Stimulated activated CD4-positive, alpha-beta T cell treated with anti-CD3 and anti-CD28 coated beads, Interleukin-4, amount 100 ng/mL, for 24 hours (primary cell): ENCODE measurements at places on chromosomes 16 and 17.

DNA sequence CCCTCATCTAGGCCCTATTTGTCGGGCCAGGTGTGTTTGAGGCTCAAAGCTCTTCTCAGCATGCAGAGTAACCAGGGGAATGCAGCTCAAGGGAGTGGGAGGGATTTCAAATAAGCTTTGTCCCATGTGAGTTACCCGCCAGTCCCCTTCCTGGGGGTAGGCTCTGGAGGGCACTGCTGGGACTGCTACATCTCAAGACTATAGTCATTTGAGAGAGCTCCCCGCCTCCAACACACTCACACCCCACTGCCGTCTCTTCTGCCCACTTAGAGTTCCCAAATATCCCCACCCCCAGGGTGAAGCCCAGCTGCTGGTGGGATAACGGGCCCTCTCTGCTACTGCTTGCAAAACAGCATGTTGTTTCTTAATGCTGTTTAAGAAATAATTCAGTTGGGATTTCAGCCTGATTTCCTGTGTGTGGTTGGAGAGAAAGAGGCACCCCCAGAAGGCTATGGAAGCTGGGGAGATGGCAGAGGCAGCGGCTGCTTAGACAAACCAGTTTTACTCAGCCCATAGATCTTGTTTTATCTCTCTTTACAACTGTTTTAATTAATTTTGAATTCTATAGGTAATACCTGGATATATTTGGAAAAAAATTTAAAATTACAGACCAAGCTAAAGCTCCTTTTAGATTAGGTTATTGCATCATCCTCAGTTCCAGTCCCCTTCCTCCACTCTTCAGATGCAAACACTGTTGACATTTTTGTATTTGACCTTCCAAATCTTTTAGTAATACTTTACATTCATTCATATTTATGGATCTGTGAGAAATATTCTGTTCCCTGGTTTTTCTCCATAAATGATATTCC, 4.1 kb upstream of the MPO start:
- DNase-seq: no peak

- DNase-seq: no peak
Measured at GRCh38 chr17:20008242-20009051, 712 bp upstream of the SPECC1 start.

DNA sequence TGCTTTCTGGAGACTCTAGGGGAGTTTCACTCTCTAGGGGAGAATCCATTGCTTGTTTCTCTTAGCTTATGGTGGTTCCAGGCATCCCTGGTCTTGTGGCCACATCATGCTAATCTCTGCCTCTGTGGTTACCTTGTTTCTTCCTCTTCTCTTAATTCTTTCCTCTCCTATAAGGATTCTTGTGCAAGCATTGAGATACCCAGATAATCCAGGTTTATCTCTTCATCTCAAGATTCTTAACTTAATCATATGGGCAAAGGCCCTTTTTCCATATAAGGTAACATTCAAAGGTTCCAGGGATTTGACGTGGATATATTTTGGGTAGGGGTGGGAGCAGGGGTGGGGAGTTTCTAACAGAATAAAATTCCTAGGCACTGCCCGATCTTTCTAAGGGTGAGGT, 32.6 kb downstream of the FAM20A start:
- no peak for DNase-seq

GRCh38 chr17:78272181-78272913, 40.9 kb downstream of the TMEM235 start:
- DNase-seq: peak; percentile 69

DNA sequence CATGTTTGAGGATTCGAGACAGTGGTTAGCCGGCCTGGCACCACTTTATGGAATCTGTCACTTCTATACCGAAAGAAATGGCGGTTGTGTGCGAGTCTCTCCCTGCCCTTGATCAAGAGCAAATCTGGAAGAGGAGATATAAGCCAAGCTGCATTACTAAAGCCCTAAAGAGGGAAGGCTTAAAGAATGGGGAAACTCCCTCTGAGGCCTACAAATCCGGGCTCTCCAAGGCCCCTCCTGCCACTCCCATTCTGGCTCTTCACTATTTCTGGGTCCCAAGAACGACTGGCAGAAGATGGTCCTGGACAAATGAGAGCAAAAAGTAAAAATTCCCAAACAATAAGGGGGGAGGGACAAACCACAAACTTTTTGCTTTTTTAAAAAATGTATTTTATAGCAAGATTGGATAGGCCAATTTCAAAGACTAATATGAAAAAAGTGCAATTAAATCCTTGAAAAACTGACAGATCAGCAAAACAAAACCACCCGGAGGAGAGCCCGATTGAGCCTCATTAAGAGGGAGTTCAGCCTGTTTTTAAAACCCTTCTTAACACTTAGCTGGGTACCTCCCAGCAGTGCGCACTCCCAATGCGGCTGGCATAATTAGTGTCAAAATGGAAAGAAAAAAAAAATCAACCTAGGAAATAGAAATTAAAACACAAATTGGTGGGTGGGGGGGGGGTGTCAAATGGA, 193.5 kb downstream of the ZFHX3 start:
- DNase-seq: no peak

- DNase-seq: no peak
Measured at GRCh38 chr16:8867932-8868415, 832 bp downstream of the CARHSP1 start.

GRCh38 chr17:27564463-27564862, 66.5 kb upstream of the LGALS9 start:
- DNase-seq: no peak

DNA sequence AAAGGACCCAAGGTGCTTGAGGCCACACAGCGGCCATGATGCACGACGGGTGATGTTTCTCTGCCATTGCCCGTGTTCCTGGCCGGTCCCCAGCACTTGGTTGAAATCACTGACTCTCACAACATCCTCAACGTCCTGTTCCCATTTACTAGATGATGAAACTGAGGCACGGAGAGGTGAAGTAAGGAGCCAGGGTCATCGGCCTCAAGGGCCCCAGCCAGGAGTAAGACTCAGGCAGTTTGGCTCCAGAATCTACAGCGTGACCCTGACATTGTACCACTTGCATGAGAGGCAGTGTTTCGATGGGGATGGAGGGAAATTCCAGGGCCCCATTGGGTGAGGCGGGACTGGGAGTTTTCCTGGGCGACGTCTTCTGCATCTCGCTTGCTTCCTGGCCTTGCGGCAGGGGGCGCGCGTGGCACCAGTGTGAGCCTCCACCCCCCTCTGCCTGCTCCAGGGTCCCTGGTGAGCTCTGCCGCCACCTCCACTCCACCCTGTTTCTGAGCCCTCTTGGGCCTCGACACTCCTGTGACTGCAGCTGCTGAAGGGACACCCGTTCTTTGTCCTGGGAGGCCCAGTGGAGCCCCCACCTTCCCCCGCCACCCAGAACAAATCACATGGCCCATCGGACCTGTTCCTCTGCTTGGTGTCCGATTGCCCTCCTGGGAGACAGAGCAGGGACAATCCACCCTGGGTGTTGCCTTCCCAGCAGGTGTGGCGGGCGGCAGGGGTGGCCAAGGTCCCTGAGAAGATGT, 133.0 kb upstream of the GSE1 start:
- no peak for DNase-seq

GRCh38 chr17:8001976-8002720, at the start of gene GUCY2D:
TSS of gene GUCY2D (plus strand) at chr17:8002615. CDS start at chr17:8003048, 433 bp downstream.
- DNase-seq: no peak

DNA sequence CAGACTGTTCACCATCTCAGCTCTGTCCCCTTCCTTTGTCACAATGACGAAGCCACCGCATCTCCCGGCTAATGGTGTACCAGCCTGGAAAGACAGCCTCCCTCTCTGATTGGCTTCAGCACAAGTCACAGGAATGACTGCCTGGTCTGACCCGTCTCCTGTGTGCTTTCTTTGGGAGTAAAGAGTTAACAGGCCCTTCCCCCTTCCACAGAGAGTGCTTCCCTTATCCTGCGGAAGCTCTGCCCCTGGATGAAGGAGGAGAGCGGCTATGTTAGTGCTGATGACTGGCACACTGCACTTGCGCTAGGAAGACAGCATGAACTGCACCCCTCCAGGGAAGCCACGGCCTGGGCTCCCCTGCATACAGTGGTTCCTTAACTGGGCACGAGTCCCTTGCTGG, 11.3 kb downstream of the USB1 start:
- no peak for DNase-seq

DNA sequence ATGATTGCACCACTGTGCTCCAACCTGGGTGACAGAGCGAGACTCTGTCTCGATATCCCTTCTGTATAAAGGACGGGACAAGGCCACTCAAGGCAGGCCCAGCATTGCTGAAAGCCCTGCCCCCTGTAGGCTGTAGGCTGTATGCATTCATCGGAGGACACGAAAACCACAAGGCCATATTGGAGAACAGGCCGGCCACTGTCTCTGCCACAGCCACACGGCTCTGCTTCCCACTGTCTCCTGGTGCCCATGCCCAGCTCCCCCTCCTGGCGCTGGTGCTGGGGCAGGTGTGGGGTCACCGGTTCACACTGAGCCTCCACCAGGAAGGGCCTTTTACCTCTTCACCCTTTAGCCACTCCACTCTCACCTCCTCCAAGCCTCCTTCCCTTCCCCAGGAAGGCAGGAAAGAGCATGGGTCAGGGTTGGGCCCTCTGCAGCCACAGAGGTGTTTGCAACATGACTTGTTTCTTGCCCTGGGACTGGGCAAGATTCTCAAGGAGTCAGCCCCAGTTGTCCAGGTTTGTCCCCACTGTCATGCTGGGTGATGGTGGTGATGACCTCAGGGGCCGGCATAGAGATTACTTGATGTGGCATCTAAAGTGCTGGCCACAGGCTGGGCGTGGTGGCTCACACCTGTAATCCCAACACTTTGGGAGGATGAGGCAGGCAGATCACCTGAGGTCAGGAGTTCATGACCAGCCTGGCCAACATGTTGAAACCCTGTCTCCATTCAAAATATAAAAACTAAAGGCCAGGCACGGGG, 5.3 kb upstream of the NTN3 start:
- DNase-seq: no peak

DNA sequence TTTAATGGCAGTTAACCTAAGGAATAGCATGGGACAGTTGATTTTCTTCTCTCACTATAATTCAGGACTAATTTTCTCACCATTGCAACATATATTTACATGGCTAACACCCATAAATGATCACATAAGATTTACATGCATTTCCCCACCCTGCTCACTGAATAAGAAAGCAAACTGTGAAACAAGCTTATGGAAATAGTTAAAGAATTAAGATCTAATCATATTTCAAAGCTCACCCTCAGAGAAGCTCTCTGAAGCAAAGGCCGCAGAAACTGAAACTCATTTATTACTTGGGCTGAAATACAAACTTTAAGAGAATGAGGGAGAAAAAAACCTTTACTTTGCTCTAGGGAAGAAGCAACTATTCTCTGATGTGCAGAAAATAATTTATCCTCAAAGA, 218.7 kb upstream of the AXIN2 start:
- no peak for DNase-seq

DNA sequence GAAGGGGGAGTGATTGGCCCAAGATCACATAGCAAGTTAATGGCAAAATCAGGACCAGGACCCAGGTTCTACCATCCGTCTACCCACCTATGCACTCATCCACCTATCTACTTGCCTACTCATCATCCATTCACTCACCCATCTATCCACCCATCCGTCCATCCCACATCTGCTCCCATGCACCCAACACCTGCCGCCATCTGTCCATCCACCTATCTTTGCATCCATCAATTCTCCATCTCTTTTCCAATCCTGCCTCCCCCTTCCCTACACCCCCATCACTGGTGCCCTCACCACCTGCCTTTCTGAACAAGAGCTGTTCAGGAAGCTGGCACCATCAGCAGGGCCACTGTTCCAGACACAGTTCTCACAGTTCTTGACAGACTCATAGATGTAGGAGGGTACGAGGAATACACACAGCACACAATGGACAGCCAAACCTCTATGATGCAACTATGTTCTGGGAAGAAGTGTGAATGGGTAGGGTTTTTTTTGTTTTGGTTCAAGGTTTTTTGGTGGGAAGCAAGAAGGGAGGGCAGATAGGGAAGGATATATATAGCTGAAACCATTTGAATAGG, 4.5 kb downstream of the SAMD14 start:
- DNase-seq: no peak

- DNase-seq: no peak
Measured at GRCh38 chr16:9763505-9763904, 418.7 kb downstream of the GRIN2A start.

DNA sequence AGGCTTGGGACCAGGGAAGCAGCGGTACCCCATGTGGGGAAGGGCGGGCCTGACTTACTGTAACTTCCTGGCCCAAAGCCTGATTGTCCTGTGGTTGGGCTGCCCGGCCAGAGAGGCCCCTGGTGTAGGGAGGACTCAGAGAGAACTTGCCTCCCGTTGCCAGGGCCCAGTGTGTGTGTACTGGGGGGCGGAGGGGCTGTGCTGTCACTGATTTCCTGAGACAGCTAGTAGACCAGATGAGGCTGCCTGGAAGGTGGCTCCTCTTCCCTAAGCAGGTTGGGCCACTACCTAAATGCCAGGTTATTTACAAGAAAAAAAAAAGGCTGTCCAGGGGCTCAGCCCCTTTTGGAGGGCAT, 16.7 kb downstream of the SOCS3 start:
- DNase-seq: no peak

DNA sequence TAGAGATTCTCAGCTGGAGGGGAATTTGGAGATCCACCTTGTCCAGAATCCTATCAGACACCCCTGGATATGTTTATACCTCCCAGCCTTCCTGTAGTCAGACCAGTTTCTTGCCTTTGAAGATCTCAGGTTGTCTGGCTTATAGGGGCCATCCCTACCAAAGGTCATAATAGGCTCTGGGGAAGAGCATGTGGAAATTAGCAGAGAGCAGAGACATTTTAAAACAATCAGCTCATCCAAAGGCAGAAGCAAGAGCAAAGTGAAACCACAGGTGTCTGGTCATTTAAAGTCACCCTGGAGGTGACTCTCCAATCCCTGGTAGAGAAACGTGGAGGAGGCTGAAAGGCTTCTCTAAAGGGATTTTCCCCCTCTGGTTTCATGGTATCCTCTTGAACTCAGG, 299.3 kb upstream of the EEF2KMT start:
- no peak for DNase-seq

DNA sequence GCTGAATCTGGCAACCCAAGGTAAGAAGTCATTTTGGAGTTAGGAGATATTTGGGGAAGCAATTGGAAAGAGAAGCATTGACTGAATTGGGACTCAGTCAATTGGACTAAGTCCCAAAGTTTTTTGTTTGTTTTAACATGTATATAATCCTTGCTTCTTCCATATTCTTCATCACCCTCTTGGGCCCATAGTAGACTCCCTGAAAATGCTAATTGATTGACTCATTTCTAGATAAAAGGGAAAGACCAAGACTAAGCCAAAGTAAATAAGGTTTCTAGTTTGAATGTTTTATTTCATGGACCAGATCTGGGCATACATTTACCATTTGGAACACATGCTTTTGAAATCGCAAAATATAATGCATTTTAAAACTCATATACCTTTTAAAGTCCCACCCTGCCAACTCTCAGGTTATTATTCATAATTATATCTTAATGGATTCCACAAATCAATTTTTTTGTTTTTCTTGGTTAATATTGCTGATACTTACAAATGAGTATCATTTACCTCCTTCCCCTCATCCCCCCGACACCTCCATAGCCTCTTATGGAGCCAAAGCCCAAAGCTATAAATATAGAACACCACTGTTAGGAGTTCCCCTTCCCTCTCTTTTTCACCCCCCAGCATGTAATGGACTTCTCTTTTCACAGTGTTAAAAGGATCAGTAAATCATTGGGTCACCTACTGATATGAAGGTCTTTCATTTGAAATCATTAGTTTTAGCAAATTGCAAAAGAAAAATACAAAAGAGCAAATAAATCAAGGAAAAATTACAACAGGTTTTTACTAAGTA, 674.0 kb upstream of the SOX9 start:
- DNase-seq: no peak

- no peak for DNase-seq
Measured at GRCh38 chr17:65495122-65496055, 66.1 kb downstream of the AXIN2 start.
